Dermis microvascular lymphatic vessel endothelial cell (primary cell): ENCODE measurements at places on chromosomes 11 and 22. TPM values are rescaled to one million over a fixed set of nuclear protein-coding genes. Genes with fewer than 3 reads are reported as not detected.

Gene RFPL2
- total RNA-seq = 0.13 TPM in 1 of 2 replicates, not detected in the other

Gene LPXN
- 2.0 and 2.4 TPM in 2 replicates for total RNA-seq

DNA sequence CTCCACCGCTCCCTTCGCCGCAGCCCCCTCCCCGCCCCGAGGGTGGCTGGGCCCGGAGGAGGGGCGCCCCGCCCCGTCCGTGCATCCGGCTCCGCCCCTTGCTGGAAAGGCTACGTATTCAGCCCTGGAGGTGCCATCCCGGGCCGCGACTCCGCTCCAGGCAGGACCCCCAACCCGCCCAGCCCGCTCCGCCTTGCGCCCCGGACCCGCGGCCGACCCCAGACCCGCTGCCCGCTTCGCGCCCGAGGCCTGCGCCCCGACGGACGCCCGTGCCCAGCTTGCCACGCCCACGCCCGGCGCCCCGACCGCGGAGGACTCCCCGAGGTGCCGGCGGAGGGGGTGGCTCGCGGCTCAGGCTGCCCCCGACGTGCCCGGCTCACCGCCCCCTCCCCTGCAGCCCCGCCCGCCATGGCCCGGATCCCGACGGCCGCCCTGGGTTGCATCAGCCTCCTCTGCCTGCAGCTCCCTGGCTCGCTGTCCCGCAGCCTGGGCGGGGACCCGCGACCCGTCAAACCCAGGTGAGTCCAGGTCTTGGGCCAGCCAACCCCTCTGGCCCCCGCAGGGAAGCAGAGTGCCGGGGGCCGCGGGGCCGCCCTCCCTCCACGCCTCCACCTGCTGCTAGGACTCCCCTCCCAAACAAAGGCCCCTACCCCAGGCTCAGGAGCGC lies at the start of gene ADM2:
ADM2 (plus strand) TSS at position 104 of the 667 bp plus-strand sequence; CDS start at position 409, 305 bp downstream.
- peak; percentile 24 for DNase-seq

- DNase-seq = peak; percentile 15
Measured at GRCh38 chr22:47168900-47169800, 406.7 kb downstream of the TBC1D22A start.

DNA sequence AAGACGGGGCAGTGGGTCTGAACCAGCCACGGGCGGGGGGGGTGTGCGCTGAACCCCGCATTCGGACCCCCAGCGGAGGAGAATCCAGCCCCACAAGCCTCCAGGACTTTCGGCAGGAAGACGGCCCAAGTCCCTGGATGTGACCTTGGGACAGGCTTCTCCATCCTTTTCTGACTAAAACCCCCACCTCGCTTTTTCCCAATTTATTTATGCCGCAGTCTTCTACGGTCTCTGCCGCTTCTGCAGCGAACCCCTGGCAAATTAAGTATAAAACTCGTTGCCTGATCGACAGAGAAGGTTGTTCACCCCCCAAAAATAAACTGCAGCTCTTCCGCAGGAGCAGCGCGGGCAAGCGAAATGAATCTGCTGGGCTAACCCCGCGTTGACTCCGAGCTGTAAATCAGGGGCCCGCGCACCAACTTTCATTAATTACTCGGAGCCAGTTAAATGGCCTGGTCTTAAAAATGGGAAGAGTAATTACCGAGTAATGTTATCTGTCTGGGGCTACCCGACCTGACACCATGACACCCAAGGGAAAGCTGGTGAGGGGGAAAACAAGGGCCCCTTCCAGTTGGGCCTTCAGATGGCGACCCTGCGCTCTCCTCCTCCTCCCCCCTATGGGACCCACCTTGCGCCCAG lies 6.6 kb downstream of the WT1 start:
- no peak for DNase-seq

GRCh38 chr11:121479698-121480238 lies 27.0 kb upstream of the SORL1-AS1 start:
- DNase-seq = no peak

DNA sequence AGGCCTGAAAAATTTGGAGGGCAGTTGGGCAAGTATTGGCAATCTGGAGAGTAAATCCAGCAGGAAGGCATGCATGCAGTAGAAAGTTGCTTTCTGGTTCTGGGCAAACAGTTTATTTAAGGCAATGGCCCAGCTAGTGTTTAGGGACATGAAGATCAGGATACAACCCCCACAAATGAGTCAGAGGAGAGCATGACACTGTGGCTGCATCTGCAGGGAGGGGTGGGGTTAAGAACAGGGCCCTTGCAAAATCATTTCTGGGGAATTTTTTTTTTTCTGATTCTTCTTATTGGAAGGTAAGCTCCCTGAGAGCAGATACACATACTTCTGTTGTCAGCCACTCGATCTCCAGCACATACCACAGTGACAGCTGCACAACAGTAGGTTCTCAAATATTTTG lies 61.1 kb downstream of the FDX1 start:
- no peak for DNase-seq

Gene MYBPC3
- not detected in 2 replicates for total RNA-seq
